ENCODE measurements at places on chromosomes 7 and 10. TPM values are rescaled to one million over a fixed set of nuclear protein-coding genes. Genes with fewer than 3 reads are reported as not detected.
A peak's percentile ranks its signal among the peaks of the same experiment; 100 is the strongest.

CHST15 gene
- total RNA-seq = 76.1 TPM

CPEB3 gene
- 10.0 TPM for total RNA-seq

TMEM270 gene
- total RNA-seq = not detected

ANXA8 gene
- total RNA-seq = not detected

OR6B1 gene
- total RNA-seq = not detected

VIM gene
- total RNA-seq = 2,218 TPM

PAX4 gene
- total RNA-seq = not detected

POLR2J2 gene
- total RNA-seq = 1.8 TPM

DNA sequence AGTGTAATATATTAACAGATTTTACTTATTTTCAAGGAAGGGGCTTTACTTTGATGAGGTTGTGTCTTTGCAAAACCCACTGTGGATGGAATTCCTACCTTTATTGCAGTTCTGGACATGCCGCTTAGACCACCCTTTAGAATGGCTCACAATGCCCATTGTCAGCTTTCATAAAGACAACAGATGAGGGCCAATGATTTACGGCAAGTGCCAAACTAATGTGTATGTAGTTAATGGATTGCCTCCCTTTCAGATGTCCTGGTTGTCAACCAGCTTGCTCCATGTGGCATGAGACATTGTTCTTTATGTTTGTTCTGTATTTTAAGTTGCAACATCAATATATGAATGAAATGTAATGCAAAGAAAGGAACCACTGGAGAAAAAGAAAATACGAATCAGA, 35.0 kb upstream of the ELMO1 start:
- H3K4me3 ChIP-seq = no peak overlapping the region
- no peaks in the 10 kb centered on the region for H3K4me1 ChIP-seq
- DNase-seq = no peak

DNA sequence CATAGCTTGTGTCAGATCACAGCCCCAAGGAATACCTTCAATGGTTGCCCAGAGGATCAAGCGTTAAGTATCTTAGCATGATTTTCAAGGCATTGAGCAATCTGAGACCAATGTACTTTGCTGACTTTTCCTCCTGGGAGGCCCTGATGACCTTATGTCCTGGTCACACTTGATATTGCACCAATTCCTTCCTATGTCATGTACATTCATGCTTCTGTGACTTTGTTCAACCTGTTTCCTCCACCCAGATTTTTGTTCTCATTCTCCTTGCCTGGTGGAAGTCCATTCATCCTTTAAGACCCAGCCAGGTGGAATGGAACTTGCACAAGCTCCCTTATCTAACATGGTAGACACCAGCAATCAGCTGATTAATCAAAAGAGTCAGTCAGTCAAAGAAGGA, 160.8 kb downstream of the PFKFB3 start:
- no peak overlapping the region for H3K27ac ChIP-seq
- H3K27me3 ChIP-seq = no peaks in the 10 kb centered on the region
- H3K36me3 ChIP-seq = no peaks in the 10 kb centered on the region
- H3K4me1 ChIP-seq = no peaks in the 10 kb centered on the region
- DNase-seq = peak; percentile 26

- DNase-seq = no peak
- H3K4me3 ChIP-seq = no peak overlapping the region
- H3K4me1 ChIP-seq = peaks cover 14% of the 10 kb centered on the region
- H3K27me3 ChIP-seq = no peaks in the 10 kb centered on the region
- H3K36me3 ChIP-seq = no peaks in the 10 kb centered on the region
These were observed 26.3 kb downstream of the PAPSS2 start for GRCh38 chr10:87685832-87686574.

- no peak overlapping the region for H3K4me3 ChIP-seq
- H3K36me3 ChIP-seq = peaks cover 90% of the 10 kb centered on the region
- no peak for DNase-seq
- H3K27ac ChIP-seq = no peak overlapping the region
These were observed 43.2 kb downstream of the ALDH18A1 start for GRCh38 chr10:95613330-95613729.

DNA sequence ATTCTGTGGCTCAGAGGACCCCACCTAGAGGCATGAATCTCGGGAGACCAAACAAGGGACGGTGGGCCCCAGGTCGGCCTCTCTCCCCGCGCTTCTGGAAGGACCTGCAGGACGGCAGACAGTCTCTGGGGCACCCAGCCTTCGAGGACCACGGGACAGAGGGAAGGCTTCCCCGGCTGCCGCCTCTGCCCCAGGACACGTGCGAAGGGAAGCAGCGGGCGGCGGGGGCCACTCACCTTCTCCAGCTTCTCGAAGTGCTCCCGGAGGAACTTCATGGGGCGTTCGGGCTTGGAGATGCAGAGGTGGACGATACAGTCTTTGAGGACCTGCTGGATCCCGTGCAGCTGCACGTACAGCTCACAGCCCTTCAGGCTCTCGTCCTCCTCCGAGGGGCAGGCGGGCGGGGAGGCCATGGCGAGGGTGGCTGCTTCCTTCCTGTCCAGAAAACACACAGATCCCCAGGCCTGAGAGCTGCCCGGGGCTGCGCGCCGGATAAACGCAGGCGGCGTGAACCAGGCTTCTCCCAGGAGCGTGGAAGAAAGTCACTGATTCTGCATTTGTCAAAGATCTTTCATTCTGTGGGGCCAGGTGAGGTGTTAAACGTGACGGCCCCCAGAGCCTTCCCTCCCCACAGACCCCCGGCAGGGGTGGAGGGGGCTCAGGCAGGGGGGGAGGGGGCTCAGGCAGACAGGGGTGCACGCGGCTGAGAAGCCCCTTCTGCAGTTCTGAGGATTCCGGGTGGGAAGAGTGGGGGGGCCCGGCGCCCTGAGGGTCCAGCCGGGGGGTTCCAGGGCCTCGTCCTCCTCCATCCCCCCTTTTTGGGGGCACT, 15.2 kb upstream of the DNAAF5 start:
- H3K36me3 ChIP-seq = no peaks in the 10 kb centered on the region
- peak overlapping the region; percentile 80 for H3K4me3 ChIP-seq
- H3K27ac ChIP-seq = peak overlapping the region; percentile 50
- H3K27me3 ChIP-seq = no peaks in the 10 kb centered on the region
- DNase-seq = no peak

GRCh38 chr10:13201132-13201531, 33.0 kb downstream of the UCMA start:
- no peak for DNase-seq
- no peaks in the 10 kb centered on the region for H3K27me3 ChIP-seq
- H3K27ac ChIP-seq = no peak overlapping the region
- H3K4me3 ChIP-seq = no peak overlapping the region
- no peaks in the 10 kb centered on the region for H3K4me1 ChIP-seq
- no peaks in the 10 kb centered on the region for H3K36me3 ChIP-seq

- no peak overlapping the region for H3K4me3 ChIP-seq
- peak; percentile 64 for DNase-seq
- no peaks in the 10 kb centered on the region for H3K4me1 ChIP-seq
- H3K27ac ChIP-seq = no peak overlapping the region
- no peaks in the 10 kb centered on the region for H3K36me3 ChIP-seq
- H3K27me3 ChIP-seq = peaks cover 5% of the 10 kb centered on the region
These were observed 382.0 kb upstream of the ADARB2 start for GRCh38 chr10:2119316-2119715.

DNA sequence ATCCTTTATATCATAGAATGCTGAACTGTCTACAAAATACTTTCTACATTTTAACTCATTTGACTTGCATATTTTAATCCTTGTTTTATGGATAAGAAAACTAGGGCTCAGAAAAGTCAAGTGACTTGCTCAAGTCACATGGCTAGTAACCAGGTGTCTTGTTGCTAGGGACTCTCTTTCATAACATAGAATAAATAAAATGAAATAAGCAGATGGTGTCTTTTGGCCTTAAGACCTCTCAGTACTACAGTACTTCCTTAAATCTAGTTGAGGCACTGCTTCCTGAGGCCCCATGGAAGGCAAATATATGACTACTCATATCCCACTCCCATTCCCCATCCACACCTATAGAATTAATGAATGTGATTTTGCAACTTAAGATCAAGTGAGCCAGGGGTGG, 87.9 kb downstream of the CDK6 start:
- H3K36me3 ChIP-seq = no peaks in the 10 kb centered on the region
- no peaks in the 10 kb centered on the region for H3K27me3 ChIP-seq
- H3K4me1 ChIP-seq = peaks cover 10% of the 10 kb centered on the region
- no peak overlapping the region for H3K4me3 ChIP-seq
- no peak overlapping the region for H3K27ac ChIP-seq

GRCh38 chr10:61503051-61503450, 49.9 kb upstream of the TMEM26 start:
- no peaks in the 10 kb centered on the region for H3K36me3 ChIP-seq
- H3K4me1 ChIP-seq = no peaks in the 10 kb centered on the region
- H3K4me3 ChIP-seq = no peak overlapping the region
- DNase-seq = no peak
- H3K27ac ChIP-seq = no peak overlapping the region

- no peaks in the 10 kb centered on the region for H3K36me3 ChIP-seq
- no peak for DNase-seq
- H3K4me1 ChIP-seq = peaks cover 54% of the 10 kb centered on the region
- H3K27ac ChIP-seq = peak overlapping the region; percentile 100
These were observed 3.0 kb downstream of the KMT2E start for GRCh38 chr7:105016709-105017656.

- DNase-seq = no peak
- no peak overlapping the region for H3K4me3 ChIP-seq
- no peak overlapping the region for H3K27ac ChIP-seq
These were observed 120.4 kb downstream of the MALRD1 start for GRCh38 chr10:19169041-19169440.

- no peak for DNase-seq
- H3K4me1 ChIP-seq = peaks cover 35% of the 10 kb centered on the region
- H3K27me3 ChIP-seq = no peaks in the 10 kb centered on the region
- no peaks in the 10 kb centered on the region for H3K36me3 ChIP-seq
These were observed 43.8 kb upstream of the RABGEF1 start for GRCh38 chr7:66696774-66697191.

- H3K27ac ChIP-seq = no peak overlapping the region
- H3K27me3 ChIP-seq = no peaks in the 10 kb centered on the region
- no peak for DNase-seq
- no peaks in the 10 kb centered on the region for H3K36me3 ChIP-seq
- H3K4me3 ChIP-seq = no peak overlapping the region
These were observed 371.5 kb upstream of the MTPN start for GRCh38 chr7:136348542-136349192.

- no peaks in the 10 kb centered on the region for H3K4me1 ChIP-seq
- no peaks in the 10 kb centered on the region for H3K36me3 ChIP-seq
- no peak for DNase-seq
- H3K27me3 ChIP-seq = no peaks in the 10 kb centered on the region
- H3K4me3 ChIP-seq = no peak overlapping the region
These were observed 64.0 kb upstream of the CTTNBP2 start for GRCh38 chr7:117937049-117937752.

GRCh38 chr7:29084832-29085231, 61.5 kb downstream of the CPVL start:
- H3K27me3 ChIP-seq = no peaks in the 10 kb centered on the region
- H3K36me3 ChIP-seq = no peaks in the 10 kb centered on the region
- peaks cover 9% of the 10 kb centered on the region for H3K4me1 ChIP-seq
- no peak for DNase-seq

- H3K27me3 ChIP-seq = no peaks in the 10 kb centered on the region
- H3K36me3 ChIP-seq = no peaks in the 10 kb centered on the region
- no peak overlapping the region for H3K27ac ChIP-seq
- peaks cover 10% of the 10 kb centered on the region for H3K4me1 ChIP-seq
- H3K4me3 ChIP-seq = no peak overlapping the region
These were observed 211.4 kb downstream of the MDFIC start for GRCh38 chr7:115133248-115133647.

- H3K36me3 ChIP-seq = no peaks in the 10 kb centered on the region
- H3K27ac ChIP-seq = no peak overlapping the region
- no peaks in the 10 kb centered on the region for H3K4me1 ChIP-seq
- no peak overlapping the region for H3K4me3 ChIP-seq
- H3K27me3 ChIP-seq = no peaks in the 10 kb centered on the region
These were observed 11.5 kb downstream of the LIPJ start for GRCh38 chr10:88598055-88598454.

DNA sequence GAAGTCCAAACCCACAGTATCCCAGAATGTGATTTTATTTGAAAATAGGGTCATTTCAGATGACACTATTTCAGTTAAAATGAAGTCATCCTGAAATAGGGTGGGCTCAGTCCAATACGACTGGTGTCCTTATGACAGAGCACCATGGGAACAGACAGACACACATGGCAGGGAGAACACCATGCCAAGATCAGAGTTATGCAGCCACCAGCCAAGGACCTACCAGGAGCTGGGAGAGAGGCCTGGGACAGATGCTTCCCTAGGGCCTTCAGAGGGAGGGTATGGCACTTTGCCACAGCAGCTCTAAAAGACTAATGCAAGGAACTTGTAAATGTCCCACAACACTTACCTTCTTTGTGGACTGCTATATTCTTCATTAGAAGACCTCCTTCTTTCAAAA, 226.5 kb downstream of the NEBL start:
- no peaks in the 10 kb centered on the region for H3K27me3 ChIP-seq
- no peak for DNase-seq
- H3K4me1 ChIP-seq = no peaks in the 10 kb centered on the region
- H3K27ac ChIP-seq = no peak overlapping the region
- no peaks in the 10 kb centered on the region for H3K36me3 ChIP-seq

- no peak overlapping the region for H3K27ac ChIP-seq
- H3K36me3 ChIP-seq = peaks cover 15% of the 10 kb centered on the region
- H3K4me3 ChIP-seq = no peak overlapping the region
These were observed 43.0 kb downstream of the SUFU start for GRCh38 chr10:102546606-102547320.

- H3K4me3 ChIP-seq = peak overlapping the region; percentile 61
- peaks cover 44% of the 10 kb centered on the region for H3K27me3 ChIP-seq
- H3K27ac ChIP-seq = peak overlapping the region; percentile 75
- no peaks in the 10 kb centered on the region for H3K36me3 ChIP-seq
These were observed 284 bp downstream of the CXCL12 start for GRCh38 chr10:44384601-44385025.

DNA sequence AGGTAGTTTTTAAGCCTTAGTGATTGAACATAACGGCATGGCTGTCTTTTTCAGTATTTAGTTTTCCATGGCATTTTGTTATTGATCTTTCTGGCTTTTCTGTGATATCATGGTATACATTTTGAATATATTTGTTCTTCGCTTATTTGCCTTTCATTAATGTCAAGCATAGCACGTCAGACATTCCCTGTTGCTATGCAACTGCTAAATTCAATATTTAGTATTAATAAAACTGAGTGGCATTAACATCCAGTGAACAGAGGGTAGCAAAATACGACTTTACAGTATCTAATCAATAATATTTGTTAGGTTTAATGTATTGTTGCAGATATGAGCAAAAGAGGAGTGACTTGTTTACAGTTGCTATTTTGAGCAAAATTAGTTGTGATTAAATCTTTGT, 72.5 kb downstream of the LCOR start:
- no peak for DNase-seq
- H3K4me3 ChIP-seq = no peak overlapping the region
- no peaks in the 10 kb centered on the region for H3K27me3 ChIP-seq

DNA sequence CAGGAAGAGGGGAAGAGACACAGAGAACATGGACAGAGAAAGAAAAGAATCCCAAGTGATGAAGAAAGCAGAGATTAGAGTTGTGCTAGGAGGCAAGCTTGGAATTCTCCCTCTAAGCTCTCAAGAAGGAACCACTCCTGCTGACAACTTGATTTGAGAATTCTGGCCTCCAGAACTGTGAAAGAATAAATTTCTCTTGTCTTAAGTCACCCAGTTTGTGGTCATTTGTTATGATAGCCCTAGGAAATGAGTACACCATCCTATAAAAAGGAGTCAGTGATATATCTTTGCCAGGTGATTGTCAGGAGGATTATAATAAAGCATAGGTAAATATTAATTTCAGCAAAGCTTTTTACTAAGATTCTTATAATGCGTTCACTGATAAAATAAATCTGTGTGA, 82.7 kb upstream of the TFEC start:
- no peaks in the 10 kb centered on the region for H3K27me3 ChIP-seq
- H3K4me1 ChIP-seq = peaks cover 11% of the 10 kb centered on the region
- H3K36me3 ChIP-seq = no peaks in the 10 kb centered on the region

- DNase-seq = no peak
- H3K27me3 ChIP-seq = no peaks in the 10 kb centered on the region
- H3K27ac ChIP-seq = peak overlapping the region; percentile 20
- H3K4me3 ChIP-seq = no peak overlapping the region
- no peaks in the 10 kb centered on the region for H3K4me1 ChIP-seq
These were observed 88.7 kb upstream of the MYL10 start for GRCh38 chr7:101717628-101718357.
